Lung (tissue), 17 donors: ENCODE measurements at places on chromosomes 12 and 14. TPM values are rescaled to one million over a fixed set of nuclear protein-coding genes. Genes with fewer than 3 reads are reported as not detected.

The ACSM4 gene
- not detected for polyA plus RNA-seq

The SYNDIG1L gene
- polyA plus RNA-seq, result 1.2 TPM

The CCDC196 gene
- not detected for polyA plus RNA-seq

The OTUB2 gene
- polyA plus RNA-seq, result 0.31 TPM

The GALNT6 gene
- polyA plus RNA-seq, result 5.5 TPM

The BHLHE41 gene
- polyA plus RNA-seq, result 10.7 TPM

The AVPR1A gene
- polyA plus RNA-seq, result 0.30 TPM

The MYO1H gene
- polyA plus RNA-seq, result 0.06 TPM

The ARHGEF40 gene
- 13.1 TPM for polyA plus RNA-seq

The KRT80 gene
- 9.9 TPM for polyA plus RNA-seq
